Mucosa of descending colon (tissue), 3 donors: ENCODE measurements at places on chromosomes 4 and X. TPM values are rescaled to one million over a fixed set of nuclear protein-coding genes. Genes with fewer than 3 reads are reported as not detected.

GRCh38 chrX:25016938-25017598 is 1.3 kb upstream of the ARX start:
- DNase-seq = no peak

DNA sequence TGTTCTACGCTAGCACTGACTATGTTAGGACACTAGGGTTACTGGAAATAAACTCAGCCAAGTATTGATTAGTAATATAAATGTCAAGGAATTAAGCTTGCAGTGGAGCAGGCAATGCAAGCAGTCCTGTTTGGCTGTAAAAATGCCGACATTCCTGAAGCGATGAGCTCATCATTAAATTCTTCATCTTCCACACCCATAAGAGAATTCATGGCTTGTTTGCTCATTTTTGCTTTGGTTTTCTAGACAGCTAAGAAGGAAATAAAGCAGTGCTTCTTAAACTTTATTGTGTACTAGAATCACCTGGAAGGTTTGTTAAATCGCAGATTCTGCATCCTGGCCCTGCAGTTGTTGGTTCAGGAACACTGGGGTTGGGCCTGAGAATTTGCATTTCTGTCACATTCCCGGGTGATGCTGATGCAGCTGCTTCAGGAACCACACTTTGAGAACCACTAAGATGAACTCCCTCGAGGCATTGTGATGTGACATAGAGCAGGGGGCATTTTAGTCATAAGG is 17.8 kb downstream of the ANXA3 start:
- no peak for DNase-seq

DNA sequence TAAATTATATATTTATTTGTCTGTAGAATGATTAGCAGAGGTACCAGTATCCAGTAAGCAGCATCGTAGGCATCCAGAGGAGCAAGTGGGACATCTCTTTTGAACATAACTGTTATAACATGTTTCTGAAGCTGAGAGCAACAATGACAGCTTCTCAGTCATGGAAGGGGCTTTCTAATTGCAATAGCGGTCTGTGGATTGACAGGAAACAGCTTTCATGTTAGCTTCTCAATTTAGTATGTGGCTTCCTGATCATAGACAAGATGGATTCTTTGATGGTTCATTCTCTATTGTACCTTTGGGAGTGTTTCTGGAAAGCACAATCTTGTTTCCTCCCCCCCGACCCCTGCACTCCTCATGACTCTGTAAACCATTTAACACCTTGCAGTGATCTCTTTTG is 434.6 kb upstream of the GNPDA2 start:
- no peak for DNase-seq

DNA sequence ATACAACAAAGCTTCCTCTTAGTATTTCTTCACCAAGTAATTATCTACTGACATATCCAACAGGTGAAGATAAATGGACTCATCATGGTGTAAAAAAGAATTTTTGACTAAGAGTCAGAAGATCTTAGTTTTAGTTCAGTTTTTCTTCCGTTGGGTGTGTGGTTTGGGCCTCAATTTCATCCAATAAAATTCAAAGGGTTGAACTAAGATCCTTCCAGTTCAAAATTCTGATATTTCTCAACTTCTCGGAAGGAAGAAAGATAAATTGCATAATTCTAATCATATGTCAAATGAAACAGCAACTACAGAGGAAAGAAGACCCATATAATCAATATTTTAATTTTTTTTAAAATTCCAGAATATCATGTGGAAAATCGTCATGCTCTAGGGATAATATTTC is 192.7 kb downstream of the SPRY1 start:
- no peak for DNase-seq

DNA sequence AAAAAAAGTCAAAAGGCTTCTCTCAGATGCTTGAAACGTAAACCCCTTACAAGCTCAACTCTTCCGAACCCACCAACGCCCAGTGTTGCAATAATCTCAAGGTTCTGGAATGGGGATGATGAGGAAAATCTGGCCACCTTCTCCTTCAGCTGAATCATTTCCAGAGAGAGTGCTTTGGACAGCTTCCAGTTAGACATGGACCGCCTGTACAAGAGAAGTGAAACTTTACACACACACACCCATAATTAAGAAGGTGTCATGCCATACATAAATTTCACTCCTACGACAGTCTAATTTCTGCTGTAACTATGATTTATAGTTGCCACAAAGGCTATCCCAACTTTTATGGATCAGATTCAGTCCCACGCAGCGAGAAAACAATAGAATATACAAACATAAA is 72.3 kb downstream of the PRKG2 start:
- DNase-seq = no peak

DNA sequence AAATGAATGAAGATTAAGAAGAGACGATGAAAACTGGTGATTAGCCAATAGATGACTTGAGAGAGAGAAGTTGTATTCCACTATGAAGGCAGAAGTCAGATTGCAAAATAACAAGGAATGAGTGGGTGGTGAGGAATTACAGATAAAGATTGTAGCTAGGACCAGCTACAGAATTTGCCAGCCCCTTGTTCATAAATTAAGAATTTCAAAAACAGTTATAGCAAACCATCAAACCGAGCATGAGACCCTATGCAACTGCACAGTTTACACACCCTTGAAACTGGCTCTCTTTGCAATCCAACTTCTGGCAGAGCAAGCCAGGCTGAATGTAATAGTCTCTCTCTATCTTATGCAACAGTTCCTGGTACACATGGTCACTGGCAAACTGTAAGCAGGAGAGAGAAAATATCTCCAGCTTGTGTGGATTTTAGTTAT is 35.2 kb downstream of the STAP1 start:
- no peak for DNase-seq

DNA sequence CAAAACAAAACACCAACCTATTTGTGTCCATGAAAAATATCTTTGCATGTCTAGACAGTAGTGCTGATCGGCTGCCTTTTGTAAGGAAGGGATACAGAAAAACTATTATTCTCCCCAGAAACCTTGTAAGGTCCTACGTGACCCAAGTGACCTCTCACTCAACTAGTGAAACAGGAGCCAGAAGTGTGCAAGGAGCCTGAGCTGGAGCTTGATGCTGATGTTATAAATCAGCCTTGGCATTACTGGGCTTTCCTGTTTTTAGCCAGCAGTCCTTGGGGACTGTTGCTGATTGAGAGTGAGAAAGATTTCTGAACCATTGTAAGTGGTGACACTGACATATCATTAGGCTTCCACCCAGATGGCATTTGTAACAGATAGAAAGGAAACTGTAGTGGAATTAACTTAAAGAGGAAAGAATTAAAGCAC is 100.8 kb upstream of the LIMCH1 start:
- DNase-seq = no peak

- no peak for DNase-seq
Measured at GRCh38 chr4:40881096-40881495, 131.3 kb downstream of the NSUN7 start.

DNA sequence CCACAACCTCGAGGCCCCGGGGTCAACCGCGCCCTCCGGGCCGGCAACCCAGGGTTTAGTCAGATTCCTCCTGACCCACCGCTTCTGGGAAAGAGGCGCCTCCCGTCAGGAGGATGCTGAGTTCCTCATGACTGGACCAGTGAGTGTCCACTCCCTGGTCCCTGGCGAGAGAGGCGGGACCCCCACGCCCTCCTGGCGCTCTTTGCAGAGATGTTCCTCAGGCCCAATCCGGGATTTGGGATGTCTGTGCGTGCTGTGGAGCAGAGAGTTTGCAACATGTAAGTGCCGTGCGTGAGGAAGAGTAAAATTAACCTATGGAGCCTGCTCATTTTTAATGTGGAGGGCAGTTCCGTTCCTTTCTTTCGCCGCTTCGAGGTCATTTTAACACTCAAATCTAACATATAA is 824 bp upstream of the UGDH start:
- peak; percentile 89 for DNase-seq

DNA sequence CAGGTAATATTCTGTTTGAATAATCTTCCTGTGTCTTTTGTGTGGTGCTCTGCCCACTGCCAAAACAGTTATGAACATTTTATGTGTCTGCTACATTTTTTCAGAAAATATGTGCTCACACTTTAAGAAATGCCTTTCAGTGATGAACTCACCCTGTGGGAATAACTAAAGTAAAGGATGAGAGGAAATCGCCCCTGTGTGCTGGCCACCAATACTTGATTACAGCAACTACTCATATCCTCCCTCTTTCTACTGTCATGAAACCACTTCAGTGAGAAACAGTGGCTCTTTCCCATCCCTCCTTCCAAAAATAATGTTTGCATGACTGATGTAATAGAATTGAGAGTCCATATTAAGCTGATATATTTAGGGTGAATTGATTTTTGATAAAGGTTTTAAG is 900.9 kb downstream of the RAB28 start:
- no peak for DNase-seq

DNA sequence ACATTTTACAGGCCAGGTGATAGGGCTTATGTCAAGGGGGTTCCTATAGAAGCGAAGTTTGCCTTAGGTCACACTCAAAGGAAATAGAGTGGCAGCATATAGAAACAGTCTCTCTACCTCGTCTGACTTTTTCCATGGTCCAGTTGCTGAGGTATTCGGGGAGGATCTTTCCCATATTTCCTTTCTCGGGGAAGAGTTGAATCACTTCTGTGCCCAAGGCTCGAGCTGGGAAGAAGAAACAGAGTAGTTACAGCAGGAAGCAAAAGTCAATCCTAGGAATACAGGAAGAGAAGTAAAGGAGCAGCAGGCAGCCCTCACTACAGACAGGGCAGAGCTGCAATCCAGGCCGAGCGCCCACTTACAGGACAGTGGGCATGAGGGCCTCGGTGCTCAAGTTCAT is 26.7 kb upstream of the ELF4 start:
- no peak for DNase-seq

DNA sequence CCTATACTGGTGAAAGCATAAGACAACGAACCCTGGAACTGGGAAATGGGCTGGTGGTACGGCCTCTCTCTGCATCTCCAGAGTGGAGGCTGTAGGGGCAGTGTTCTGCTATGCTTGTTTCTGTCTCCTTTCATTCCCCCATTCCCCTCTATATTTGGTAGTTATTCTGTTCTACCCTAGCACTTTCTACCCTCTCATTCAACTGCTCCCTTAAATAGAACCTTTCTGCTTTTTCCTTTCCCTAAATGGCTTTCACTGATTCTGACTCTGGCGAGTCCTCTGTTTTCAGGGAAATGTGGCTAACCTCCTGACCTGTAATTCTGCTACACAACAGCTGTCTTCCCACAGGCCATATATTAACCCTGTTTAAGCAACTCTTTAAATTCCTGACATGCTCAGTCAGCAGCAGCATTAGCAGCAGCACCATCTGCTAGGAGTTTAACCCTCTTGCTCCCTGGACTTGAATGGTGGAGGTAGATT is 94.2 kb downstream of the CXCL13 start:
- no peak for DNase-seq

The CENPVL1 gene
- total RNA-seq = not detected

The HMX1 gene
- total RNA-seq = not detected

The DDX53 gene
- not detected for total RNA-seq

The MSMO1 gene
- 123 TPM for total RNA-seq

The HNRNPH2 gene
- total RNA-seq = 65.0 TPM

The CTAG1A gene
- not detected for total RNA-seq

The SLC2A9 gene
- total RNA-seq = 8.9 TPM

The C4orf50 gene
- total RNA-seq = 0.09 TPM

The MXD4 gene
- 52.6 TPM for total RNA-seq

The ESX1 gene
- not detected for total RNA-seq
